ENCODE measurements at places on chromosomes 5 and 9.

- DNase-seq: no peak
Observed at GRCh38 chr5:85334-85995, 6.5 kb upstream of the PLEKHG4B start.

- no peak for DNase-seq
Observed at GRCh38 chr5:59134471-59135163, 551.7 kb downstream of the RAB3C start.

DNA sequence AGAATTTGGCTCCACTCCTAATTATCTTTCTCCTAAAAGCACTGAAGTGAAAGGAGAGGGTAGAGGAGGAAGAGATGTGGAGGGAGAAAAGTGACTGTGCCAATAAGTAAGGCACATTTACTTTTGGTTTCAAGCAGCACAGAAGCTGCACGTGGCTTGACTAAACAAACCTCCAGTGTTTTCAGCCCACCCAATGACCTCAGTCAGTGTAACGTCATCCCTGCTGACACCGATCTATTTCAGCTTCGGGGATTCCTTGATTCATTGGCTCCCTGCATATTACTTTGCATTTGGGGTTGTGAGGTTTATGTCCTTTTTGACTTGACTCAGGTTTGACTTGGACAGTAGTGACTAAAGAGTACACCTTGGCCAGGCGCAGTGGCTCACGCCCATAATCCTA is 35.6 kb upstream of the NIM1K start:
- no peak for DNase-seq

- no peak for DNase-seq
Observed at GRCh38 chr9:107363516-107364152, 80.6 kb downstream of the RAD23B start.

DNA sequence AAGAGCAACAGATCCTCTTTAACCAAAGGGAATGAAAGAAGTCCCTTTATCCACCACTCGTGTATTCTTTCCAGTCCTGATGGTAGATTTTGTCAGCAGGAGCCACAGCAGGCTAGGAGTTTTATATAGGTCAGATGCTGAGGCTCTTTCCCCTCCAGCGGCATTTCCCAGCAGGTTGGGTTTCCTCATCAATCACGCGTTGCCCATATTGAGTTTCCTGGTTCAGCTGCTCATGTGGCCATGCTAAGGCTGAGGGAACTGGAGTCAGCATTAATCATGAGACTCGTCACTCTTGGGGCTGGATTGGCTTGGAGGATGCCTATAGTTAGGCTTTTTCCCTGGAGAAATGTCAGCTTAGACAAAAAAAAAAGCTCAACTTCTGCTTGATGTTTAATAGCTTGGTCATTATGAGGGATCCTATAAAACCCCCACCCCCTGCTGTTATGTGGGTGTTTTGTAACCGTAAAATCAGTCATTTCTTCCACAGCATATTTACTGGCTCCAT is 193.4 kb upstream of the GAS1 start:
- DNase-seq: no peak

- no peak for DNase-seq
Observed at GRCh38 chr9:136697146-136697820, 10.0 kb upstream of the AGPAT2 start.

- DNase-seq: no peak
Observed at GRCh38 chr9:134733480-134734232, 92.1 kb downstream of the COL5A1 start.

DNA sequence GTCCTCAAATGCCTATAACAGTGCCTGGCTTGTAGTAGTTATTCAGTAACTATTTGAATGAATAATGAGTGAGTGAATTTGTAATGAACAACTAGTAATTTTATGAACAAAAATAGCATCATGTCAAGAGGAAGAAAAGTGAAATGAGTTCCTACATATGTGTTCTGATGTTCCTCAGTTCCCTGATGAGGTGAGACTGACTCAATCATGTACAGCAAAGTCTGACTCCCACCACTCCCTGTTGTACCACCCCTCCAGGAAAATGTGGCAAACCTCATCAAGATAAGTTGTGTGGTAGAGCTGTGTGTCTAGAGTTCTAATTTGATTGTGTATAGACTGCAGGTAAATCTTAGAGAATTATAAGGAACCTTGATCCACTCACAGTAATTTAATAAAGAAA is 201.6 kb downstream of the GOLPH3 start:
- no peak for DNase-seq

DNA sequence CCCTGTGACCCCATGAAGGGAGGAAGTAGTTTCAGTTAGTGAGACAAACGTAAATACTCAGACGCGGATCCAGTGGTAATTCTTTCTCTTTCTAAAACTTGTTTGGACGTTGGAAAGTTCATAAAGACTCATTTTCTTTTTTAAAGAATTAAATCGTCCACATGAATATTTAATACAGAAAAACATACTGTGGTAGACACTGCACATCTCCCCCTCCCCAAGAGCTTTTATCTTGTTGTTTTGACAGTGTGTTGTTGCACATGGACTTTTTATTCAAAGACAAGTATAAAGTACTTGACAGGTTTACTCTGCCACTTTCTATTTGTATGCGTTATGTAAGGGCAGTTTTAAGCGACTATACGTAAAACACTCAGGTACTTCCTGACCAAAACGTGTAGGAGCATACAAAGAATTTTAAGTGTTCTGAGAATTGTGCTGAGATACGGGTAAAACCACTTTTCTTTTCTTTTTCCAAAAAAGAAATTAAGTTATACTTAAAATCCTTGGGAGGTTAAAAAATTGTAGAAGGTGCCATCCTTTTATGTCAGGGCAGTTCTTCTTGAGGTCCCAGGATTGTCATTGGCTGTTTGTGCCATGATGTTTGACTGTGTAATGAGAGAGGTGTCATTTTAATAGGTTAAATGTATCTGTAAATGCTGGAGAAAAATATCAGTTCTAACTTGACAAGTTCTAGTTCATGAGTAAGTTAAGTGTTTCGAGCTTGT is 1.3 kb downstream of the NIPBL start:
- DNase-seq: no peak

DNA sequence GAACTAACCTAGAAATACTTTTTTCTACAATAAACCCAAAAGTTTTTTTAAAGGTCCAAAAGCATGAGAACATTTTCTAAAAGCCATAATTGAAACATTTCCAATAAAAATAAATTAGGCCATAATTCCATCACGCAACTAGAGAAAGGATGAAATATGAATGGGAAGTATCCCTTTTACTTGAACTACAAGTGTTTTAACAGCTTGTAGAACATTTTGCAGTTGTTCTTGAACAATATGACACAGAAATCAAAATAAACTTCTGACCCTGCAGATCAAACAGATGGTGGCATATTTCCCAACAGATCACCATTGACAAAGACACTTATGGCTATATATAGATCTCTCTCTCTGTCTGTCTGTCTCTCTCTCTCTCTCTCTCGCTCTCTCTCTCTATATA is 624.4 kb downstream of the PSAT1 start:
- DNase-seq: no peak

All from NCI-H1092 (cell line).